LHCN-M2 (cell line): ENCODE measurements at places on chromosomes 1 and 21. TPM values are rescaled to one million over a fixed set of nuclear protein-coding genes. Genes with fewer than 3 reads are reported as not detected.

GRCh38 chr21:36729310-36729970 is 30.5 kb downstream of the SIM2 start:
- no peak for DNase-seq

DNA sequence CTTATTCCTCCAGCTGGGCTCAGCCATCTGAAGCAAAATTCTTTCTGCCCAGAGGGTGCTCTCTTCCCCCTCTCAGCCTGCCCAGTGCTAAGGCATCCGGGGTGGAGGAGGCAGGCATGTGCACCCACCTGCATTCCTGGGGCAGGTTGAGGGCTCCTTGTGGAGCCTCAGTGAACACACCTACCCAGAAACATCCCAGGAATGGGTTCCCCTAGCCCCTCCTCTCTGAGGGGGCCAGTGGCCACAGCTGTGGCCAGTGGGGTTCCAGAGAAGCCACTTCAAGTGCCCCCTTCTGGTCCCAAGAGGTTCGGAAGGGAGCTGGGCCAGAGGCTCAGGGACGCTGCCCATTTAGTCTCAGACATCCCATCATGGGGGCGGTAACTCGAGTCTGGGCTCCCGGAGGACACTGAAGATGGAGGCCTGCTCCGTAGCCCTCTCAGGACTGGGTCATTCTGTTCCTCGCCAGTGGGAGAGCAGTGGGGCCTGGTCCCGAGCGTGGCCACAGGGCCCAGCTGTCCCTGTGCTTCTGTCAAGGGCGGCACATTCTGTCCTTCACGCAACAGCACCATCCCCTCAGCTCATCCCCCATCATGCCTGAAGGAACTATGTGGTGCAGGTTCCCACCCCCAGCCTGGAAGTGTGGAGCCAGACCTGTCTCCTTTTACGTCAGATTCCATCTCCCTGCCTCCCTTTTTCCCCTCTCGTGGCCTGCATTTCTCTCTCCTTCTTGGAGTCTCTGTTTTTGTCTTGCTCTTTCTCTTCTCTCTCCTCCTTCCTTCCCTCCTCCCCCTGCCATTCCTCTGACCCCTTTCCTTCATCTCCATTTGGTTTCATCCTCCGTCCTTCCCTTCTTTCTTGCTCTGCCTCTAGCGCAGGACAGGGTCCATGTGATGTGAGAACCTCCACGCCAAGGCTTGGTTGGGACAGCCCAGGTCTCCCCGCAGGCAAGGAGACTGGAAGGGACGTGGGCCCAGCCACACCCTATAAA is 49.6 kb upstream of the KDM4A start:
- no peak for DNase-seq

GRCh38 chr1:117067533-117068370 is 7.6 kb downstream of the TTF2 start:
- peak; percentile 51 for DNase-seq

- peak; percentile 35 for DNase-seq
These were observed 52.5 kb downstream of the ANGPTL1 start for GRCh38 chr1:178818416-178818815.

PRDM16 gene
- total RNA-seq = not detected in 2 replicates

SZRD1 gene
- total RNA-seq = 118 and 123 TPM in 2 replicates

DNA sequence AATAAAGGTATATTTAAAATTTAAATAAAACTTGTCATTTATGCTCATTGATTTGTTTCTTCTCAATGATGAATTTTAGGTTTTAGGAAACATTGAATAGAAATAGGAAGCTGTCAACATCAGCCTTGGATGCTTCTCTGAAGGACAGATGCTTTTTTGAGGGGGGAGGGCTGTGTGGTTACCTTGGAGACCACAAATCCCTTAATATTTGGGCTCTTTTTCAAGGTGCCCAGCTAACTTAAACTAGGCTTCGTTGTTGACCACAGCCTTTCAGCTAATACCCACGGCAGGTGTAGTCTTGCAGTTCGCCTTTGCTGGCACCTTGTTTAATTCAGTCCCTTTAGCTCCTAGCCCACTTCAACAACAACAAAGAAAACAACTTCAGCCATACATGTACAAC is 22.5 kb downstream of the TENT5C start:
- no peak for DNase-seq

NEXN gene
- 17.1 and 29.7 TPM in 2 replicates for total RNA-seq

GRCh38 chr1:245823408-245824147 is 668.8 kb downstream of the KIF26B start:
- DNase-seq = no peak

DNA sequence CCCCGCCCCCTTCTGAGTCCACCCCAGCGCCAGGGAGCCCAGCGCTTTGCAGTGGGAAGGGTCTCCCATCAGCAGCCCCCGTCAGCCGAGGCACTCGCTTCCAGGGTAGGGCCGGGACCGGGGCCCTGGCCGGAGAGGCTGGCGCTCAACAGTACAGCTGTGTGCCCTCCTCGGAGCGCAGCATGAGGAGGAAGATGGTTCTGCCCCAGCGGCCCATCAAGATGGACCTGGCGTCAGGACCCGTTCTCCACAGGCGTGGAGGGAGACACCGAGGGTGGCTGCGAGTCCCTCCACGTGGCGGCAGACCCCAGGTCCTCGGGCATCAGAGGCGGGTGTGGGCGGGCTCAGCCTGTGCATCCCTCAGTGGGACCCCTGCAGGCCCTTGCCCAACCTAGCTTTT is 54.3 kb downstream of the MORN1 start:
- no peak for DNase-seq

GRCh38 chr1:211695135-211695816 is 19.9 kb upstream of the NEK2 start:
- DNase-seq = no peak

DNA sequence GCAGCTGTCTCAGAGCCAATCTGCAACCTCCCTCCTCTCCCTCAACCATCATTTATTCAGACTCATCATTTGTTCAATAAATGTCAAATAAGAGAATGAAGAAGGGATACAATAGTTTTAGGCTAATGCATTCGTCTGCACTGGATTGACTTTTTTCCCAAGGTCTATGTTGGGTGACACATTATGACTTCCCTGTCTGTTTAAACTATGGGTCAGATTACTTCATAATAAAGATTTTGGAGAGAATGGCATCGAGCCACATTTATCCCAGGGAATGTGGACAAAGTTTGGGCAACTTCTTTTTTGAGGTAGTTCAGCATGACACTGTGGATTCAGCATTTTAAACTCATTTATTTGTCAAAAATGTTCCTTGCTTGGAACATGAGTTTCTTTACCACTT is 107.4 kb upstream of the ADGRL2 start:
- no peak for DNase-seq

PTGFR gene
- 26.5 and 32.8 TPM in 2 replicates for total RNA-seq

- DNase-seq = no peak
These were observed 21.7 kb upstream of the ZBTB21 start for GRCh38 chr21:42031816-42032215.

OR2M3 gene
- not detected in 2 replicates for total RNA-seq

GJA9 gene
- not detected in 2 replicates for total RNA-seq

GRCh38 chr1:233647636-233648035 is 33.7 kb downstream of the KCNK1 start:
- DNase-seq = no peak

DNA sequence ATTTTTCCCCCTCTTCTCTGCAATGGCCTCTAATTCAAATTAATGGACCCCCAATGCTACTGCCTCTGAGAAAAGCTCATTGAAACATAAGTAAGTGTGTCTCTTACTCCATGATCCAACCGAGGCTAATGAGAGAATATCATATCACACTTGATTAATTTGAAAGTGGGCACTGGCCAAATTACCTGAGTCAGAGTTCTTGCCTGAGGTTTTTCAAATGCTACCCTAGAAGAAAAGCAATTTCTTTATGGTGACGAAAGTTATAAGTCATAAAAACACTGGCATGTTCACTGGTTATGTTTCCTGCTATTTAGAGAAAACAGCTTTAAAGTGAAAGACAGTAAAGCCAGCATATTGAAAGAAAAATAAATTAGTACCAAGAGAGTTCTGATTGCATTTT is 368.8 kb upstream of the TMPRSS15 start:
- no peak for DNase-seq

DNA sequence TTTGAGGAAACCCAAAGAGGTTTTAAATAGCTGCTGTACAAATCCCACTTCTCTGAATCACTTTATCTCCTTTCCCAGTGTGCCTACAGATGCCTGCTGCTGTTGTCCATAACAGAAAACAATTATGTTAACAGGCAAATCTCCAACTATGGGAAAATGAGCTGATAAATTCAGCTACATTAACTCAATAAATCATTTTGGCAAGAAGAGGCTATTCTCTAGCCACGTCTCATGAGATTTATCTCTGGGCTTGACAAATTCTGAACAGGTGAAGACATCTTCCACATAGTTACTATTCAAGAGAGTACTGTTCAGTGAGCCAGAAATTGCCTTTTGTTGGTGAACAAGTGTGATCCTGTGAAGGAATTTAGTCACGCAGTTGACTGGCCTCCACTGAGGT is 327.1 kb upstream of the FMN2 start:
- peak; percentile 1 for DNase-seq

- no peak for DNase-seq
These were observed 18.8 kb upstream of the C2CD2 start for GRCh38 chr21:41972511-41973205.

NGF gene
- not detected in 2 replicates for total RNA-seq

CD1D gene
- 0.11 TPM in 1 of 2 replicates, not detected in the other for total RNA-seq

FBXO2 gene
- not detected in 2 replicates for total RNA-seq

GRCh38 chr1:155835548-155835947 is 21.5 kb downstream of the GON4L start:
- no peak for DNase-seq

LAMTOR5 gene
- total RNA-seq = 101 and 116 TPM in 2 replicates

NUF2 gene
- 78.2 and 82.9 TPM in 2 replicates for total RNA-seq

- no peak for DNase-seq
These were observed 11.6 kb upstream of the CD34 start for GRCh38 chr1:207922554-207922953.

- DNase-seq = peak; percentile 56
These were observed 18.8 kb downstream of the LAMB3 start for GRCh38 chr1:209633335-209633997.

GRCh38 chr1:173474097-173474779 is 2.9 kb upstream of the PRDX6 start:
- DNase-seq = peak; percentile 37

GRCh38 chr1:96834986-96835385 is 113.4 kb downstream of the PTBP2 start:
- DNase-seq = no peak

ADGRL2 gene
- total RNA-seq = 0.57 and 1.2 TPM in 2 replicates

- no peak for DNase-seq
These were observed 39.6 kb downstream of the SLC19A1 start for GRCh38 chr21:45502600-45502999.

DNA sequence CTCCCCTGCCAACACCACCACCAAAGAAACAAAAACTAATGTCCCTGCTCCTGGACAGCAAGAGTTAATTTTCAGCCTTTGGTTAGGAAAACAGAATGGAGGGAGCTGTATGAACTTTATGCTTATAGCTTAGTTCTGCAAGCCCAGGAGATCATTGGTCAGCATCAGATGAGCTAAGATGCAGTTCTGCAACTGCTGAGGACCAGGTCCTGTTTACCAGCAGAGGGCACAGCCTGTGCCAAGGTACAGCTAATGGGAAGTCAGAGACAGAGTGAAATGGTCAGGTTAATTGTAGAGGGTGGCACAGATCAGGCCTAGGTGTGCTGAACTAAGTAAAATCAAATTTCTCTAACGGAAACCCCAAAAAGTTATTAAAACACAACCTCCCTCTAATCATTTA is 161.3 kb downstream of the ROR1 start:
- DNase-seq = peak; percentile 49

HCRTR1 gene
- total RNA-seq = not detected in 2 replicates

DNA sequence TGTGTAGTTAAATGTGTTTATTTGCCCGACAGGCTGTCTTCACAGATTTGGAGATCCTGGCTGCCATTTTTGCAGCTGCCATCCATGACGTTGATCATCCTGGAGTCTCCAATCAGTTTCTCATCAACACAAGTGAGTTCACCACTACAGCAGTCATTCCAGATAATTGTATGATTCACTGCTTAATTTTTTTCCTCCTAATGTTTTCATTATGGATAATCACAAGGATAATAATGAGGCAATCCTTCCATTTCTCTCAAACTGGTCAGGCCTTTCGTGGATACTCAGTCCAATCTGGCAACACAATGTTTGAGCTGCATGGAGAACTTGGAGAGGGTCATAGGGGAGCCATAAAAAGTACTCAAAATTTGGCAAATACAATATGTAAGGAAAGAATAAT is 168.3 kb upstream of the SGIP1 start:
- no peak for DNase-seq

- DNase-seq = peak; percentile 51
These were observed 948 bp downstream of the TXLNA start for GRCh38 chr1:32180186-32181060.

NBPF4 gene
- not detected in 2 replicates for total RNA-seq

- DNase-seq = no peak
These were observed 154.5 kb downstream of the DENND1B start for GRCh38 chr1:197620714-197621163.
